Gastroesophageal sphincter (tissue), 4 donors: ENCODE measurements at places on chromosomes 11 and 22. TPM values are rescaled to one million over a fixed set of nuclear protein-coding genes. Genes with fewer than 3 reads are reported as not detected.

DNA sequence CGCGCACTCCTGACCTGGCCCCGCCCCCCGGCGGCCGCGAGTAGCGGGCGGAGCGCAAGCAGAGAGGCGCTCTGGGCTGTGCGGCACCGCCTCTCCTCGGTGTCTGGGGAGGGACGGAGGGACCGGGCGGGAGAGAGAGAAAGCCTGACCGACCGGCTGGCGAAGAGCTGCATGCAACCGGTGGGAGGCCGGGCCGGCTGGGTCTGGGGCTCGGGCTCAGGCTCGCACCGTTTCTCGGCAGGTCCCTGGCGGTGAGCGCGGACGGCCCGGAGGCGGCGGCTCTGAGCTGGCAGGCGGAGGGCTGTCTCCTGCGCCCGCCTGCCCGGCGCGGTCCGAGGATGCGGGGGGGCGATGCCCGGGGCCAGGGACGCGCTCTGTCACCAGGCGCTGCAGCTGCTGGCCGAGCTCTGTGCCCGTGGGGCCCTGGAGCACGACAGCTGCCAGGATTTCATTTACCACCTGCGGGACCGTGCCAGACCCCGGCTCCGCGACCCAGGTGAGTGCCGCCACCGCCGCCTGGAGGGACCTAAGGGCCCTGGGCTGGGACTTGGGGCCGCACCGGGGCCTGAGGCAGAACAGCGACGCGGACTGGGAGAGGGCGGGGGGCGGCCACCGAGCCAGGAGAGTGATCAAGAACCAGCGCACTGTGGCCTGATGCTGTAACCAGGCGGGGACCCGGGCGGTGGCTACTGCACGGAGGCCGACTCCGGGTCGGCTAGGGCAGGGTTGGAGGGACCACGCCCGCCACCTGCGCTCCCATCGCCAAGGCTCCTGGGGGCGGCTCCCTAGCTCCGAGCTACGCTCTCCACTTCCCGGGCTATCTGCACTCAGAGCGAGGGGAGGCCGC lies at the start of gene SYT9:
Gene SYT9 (plus strand): TSS at position 69 of the 847 bp plus-strand sequence. CDS start 283 bp downstream, at position 352.
- peak; percentile 62 for ATAC-seq

- ATAC-seq: no peak
Observed at GRCh38 chr22:37967637-37968451, 14.3 kb downstream of the POLR2F start.

GRCh38 chr11:108963118-108963517 lies 298.2 kb downstream of the DDX10 start:
- no peak for ATAC-seq

DNA sequence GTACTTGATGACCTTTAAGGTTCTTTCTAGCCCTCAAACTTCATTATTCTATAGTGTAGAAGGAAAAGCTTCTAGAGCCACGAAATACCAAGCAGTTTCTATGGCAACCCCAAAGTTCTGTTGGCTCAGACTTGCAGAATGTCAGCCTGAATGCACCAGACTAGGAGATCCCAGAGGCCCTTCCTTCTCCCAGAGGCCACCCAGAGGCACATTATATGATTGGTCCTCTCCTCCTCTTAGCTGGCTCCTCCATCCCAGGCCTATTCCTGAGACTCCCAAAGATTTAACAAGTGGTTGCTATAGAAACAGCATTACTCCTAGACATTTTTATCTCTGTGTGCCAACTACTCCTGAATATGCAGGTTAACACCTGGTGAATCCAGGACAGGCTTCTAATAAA lies 69.2 kb upstream of the CCDC90B start:
- ATAC-seq: no peak

DNA sequence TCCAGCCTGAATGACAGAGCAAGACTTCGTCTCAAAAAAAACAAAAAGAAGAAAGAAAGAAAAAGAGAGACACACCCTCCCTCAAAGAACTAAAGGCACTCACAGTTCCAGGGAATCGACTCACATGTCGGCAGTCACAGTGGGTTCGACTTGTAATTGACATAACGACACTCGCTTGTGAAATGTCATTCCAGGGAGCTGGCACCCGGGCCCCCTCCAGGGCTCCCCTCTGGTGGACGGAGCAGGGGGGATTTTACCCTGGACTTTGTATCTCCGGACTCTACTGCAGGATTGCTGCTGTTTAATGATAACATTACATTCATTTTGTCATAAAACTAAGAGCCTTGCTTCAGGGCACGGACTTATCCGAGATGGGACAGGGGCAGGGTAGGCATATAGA lies 18.2 kb downstream of the NFAM1 start:
- ATAC-seq: no peak

GRCh38 chr22:49677495-49677889 lies 150.2 kb downstream of the BRD1 start:
- no peak for ATAC-seq

DNA sequence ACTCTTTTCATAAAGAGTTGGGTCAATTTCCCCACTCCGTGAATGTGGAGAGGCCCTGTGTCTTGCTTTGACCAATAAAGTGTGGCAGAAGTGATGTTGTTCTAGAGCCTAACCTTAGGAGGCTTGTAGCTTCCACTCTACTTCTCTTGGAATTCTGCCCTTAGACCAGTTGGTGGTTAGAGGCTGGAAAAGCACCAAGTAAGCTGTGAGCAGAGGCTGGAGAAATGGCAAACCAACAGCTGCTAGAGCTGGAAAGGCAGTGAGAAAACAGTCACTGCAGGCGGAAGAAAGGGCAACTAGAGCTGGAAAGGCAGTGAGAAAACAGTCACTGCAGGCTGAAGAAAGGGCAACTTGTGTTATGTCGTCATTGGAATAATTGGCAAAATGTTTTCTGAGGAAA lies 29.8 kb upstream of the MSANTD2 start:
- ATAC-seq: no peak

- ATAC-seq: no peak
Observed at GRCh38 chr11:36395978-36396736, 100.1 kb downstream of the PRR5L start.

GRCh38 chr11:57277845-57278720 lies 41.0 kb upstream of the APLNR start:
- ATAC-seq: peak; percentile 87

DNA sequence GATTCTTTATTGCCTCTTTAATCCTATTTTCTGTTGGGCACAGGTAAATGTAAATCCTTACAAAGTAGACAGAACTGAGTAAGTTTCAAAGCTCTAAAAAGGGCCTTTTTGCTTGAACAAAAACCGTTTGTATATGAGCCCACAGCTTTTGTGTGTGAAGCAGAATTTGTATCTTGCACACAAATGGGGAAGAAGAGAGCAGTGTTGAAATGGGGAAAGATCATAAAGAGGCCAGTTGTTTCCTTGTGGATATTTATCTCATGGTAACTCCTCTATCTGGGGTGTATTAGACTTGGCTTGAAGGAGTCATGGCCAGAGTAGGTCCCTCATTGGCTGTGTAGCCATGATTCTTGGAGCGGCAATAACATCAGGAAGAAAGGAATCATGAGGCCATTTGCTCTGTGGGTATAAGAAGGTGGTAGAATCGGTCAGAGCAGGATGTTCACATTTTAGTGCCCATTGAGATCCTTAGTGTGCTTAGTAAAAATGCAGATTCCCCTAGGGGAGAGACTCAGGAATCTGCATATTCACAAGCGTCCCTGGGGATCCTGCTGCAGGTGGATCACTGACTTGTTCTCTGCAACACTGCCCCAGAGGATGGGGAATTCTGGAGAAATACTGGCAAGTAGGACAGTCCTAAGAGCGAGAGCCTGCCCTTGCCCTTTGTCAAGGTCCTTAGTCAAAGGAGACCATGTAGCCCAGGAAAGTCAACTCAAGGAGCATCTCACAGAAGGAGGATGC lies 126.5 kb downstream of the LDLRAD3 start:
- ATAC-seq: no peak

DNA sequence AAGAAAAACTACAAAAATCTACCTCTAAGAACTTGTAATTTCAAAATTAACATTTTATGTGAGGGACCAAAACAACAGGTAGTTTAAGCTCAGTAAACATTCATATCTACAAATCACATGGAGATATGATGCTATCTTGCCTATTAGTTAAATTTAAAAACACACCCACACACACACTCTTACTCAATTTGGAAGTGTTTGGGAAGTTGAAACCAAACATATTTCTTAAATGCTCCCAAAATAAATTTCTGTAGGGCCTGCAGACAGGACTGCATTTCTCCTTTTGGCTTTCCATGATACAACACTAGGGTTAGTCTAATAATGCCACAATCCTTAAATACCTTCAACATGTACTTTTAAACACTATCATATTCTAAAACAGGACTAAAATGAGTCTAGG lies 7.0 kb downstream of the PITPNB start:
- no peak for ATAC-seq

DNA sequence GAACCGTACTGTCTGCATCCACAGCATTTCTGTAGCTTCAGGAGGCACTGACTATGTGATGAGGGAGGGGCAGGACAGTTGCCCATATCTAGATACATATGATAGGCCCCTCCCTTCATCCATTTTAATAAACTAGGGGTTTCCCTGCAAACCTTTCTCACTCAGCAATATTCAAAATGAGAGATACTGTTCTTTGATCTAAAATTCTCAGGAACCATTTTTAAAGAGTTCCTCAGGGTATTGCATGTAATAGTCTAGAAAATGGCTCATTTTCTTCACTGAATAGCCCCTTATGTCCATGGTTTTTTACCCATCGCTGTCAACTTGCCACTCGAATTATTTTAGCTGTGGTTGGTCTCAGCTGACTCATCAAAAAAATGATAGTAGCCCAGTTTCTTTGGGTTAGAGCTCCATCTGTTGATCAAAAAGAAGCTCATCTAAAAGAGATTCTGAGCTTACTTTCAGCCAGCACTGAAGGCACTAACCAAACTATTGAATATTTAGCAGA lies 37.0 kb upstream of the DNAJB7 start:
- no peak for ATAC-seq

- no peak for ATAC-seq
Observed at GRCh38 chr11:2366276-2366675, 10.8 kb upstream of the CD81 start.

DNA sequence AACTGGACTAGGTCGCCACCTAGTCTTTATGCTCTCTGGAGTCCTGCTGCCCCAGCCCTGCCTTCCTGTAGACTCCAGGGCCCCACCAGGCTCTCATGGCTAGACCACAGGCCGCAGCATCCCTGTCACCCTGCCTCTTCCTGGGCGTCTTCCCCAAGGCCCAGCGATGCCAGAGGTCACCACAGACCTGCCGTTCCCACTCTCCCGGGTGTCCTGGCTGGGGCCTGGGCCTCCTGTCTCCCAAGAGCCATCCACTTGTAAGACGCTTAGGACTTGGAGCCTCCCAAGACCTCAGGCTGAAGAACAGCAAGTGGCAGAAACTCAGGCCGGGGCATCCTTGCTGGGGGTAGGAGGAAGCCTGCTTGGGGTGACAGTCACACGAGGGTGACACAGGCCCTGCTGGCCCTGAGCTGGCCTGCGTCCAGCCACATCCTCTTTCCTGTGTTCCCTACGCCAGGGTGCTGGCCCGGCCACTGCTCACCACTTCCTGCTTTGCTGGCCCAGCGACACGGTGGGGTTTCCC lies 2.0 kb upstream of the TCIRG1 start:
- ATAC-seq: peak; percentile 21

DNA sequence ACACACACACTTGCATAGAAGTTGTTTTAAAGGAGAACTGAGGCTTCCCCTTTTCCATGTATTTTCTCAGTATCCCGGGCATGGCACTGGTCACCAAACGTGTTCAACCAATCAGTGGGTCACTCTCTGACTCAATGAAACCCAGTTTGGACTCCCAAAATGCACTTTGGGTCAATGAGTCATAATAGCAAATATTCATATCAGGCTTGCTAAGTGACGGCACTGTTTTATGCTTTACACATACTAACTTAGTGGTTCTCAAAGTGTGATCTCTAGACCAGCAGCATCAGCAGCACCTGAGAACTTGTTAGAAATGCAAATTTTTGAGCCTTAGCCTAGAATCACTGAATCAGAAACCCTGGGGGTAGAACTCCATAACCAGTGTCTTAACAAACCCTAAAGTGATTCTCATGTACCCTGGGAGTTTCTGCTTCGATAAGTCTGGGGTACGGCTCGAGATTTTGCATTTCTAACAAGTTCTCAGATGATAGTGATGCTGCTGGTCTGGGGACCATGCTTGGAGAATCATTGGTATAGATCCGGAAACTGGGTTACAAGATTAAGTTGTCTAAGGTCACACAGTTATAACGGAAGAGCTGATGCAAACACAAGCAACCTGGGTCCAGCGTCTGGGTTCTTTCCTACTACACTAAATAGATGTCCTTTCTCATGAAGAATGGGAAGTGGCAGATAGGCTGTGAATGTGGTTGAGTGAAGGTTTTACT lies 35.6 kb downstream of the ETS1 start:
- ATAC-seq: no peak

- no peak for ATAC-seq
Observed at GRCh38 chr11:15349413-15349812, 234.7 kb downstream of the INSC start.

DNA sequence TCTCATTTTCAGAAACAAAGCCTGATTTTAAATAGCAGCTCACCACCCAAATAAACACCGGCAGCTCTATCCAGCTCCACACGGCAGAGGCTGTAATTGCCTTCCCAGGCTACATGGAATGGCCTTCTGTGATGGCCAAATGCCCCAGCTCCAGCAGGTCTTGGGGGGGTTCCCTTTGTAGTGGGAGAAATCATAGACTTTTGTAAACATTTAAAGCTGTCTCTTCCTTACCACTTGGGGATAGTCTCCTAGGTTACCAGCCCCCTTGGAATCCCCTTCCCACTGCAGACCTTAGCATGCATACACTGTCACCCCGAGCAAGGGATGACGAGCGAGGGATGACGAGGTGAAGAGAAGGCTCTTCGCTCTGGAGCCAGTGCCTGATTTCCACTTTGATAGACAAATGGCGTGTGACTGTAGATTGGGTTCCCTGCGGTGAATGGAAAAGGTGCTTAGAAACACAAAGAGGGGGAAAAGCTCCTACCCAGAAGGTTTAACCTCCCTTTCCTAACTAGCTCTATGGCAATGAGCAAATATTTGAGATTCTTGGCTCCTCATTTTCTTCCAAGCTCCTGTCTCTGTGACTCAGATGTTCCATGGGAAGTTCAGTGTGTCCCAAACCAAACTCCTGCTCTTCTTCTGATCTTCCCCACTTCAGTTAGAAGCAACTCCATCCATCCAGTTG lies 108.0 kb upstream of the CADM1 start:
- ATAC-seq: no peak

DNA sequence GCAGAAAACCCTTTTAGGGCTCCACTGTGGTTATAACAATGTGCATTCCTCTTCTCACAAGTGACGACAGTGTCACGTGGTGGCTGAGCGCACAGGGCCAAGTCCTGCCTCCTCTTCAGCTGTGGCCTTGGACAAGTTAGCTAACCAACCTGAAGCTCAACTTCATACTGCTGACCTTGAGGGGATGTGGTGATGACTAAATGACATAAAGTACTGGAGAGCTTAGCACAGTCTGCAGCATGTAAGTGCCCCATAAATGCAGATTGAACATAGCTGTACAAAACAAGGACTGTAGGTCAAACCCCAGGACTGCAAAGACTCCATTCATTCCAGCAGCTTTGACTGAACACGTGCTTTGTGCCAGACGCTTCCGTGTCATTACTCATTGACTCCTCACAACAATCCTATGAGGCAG lies 20.1 kb upstream of the MRGPRX2 start:
- ATAC-seq: no peak

GRCh38 chr11:31375879-31376278 lies 6.2 kb downstream of the DNAJC24 start:
- ATAC-seq: no peak

Gene NXPE1
- total RNA-seq: not detected

Gene CARNS1
- 1.3 TPM for total RNA-seq

Gene RAB1B
- 102 TPM for total RNA-seq

Gene RIC8A
- 119 TPM for total RNA-seq

Gene C11orf97
- not detected for total RNA-seq

Gene TMEM218
- total RNA-seq: 20.0 TPM

Gene FAM111B
- not detected for total RNA-seq
